ENCODE measurements at places on chromosomes 5 and 9. TPM values are rescaled to one million over a fixed set of nuclear protein-coding genes. Genes with fewer than 3 reads are reported as not detected.

Gene DCANP1
- total RNA-seq = 0.24 TPM

Gene SPDL1
- 9.3 TPM for total RNA-seq

Gene INSL4
- not detected for total RNA-seq

Gene LCP2
- total RNA-seq = 37.3 TPM

Gene HK3
- total RNA-seq = 97.0 TPM

Gene FYB1
- 24.4 TPM for total RNA-seq

Gene OTP
- not detected for total RNA-seq

Gene ASPN
- 2.1 TPM for total RNA-seq

Gene TMOD1
- 6.0 TPM for total RNA-seq

Gene GDA
- total RNA-seq = not detected

Gene PCDHA13
- 1.7 TPM for total RNA-seq

Gene CCL28
- total RNA-seq = 5.3 TPM

Gene CERCAM
- total RNA-seq = 35.8 TPM

Gene PCDHGC4
- total RNA-seq = 2.5 TPM

Gene PCA3
- total RNA-seq = not detected

Gene GRXCR2
- not detected for total RNA-seq

Gene PPP3R2
- not detected for total RNA-seq

Gene DCP2
- total RNA-seq = 55.8 TPM

Gene MARVELD2
- total RNA-seq = 24.6 TPM

Gene TUSC1
- total RNA-seq = 10.3 TPM

Gene VAV2
- 25.3 TPM for total RNA-seq
